ENCODE measurements at places on chromosomes 12 and 14. TPM values are rescaled to one million over a fixed set of nuclear protein-coding genes. Genes with fewer than 3 reads are reported as not detected.

DNA sequence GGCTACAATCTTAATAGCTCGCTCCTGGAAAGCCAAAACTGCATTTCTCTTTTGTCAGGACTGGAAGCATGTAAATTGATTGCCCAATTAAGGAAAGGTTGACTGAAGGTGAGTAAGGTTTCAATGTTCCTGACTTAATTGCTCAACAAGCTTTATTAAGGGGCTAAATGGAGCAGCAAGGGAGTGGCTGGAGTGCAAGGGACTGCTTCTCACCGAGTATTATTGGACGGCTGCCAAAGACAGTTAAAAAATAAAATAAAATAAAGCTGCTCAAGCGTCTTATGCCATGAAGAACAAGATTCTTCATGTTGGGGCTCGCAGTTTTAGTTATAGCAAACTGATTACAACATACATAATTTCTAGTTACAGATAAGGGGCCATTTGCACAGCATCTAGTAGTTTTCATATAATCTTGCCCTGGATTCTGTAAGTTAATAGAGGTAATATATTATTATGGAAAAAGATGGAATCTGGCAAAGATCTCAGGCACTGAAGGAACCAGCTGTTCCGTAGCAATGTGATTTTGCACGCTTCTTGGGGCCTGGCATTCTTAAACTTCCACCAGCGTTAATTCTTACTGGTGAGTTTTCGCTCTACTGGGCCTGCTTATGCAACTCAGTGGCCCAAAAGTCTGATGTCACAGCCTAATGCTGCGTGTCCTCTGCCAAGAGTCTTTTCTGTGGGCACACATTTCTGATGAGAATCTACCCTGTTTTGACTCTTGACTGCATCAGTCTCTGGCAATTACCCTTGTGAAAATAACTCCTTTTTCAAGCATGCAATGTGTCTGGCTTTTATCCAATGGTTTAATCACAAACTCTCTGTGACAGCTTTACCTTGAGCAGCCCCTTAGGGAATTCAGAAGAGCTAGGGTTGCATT is 108.5 kb downstream of the SLC38A1 start:
- DNase-seq: no peak

CCDC175 gene
- total RNA-seq: not detected

IGF1 gene
- 0.39 TPM for total RNA-seq

SAMD15 gene
- 3.3 TPM for total RNA-seq

DNA sequence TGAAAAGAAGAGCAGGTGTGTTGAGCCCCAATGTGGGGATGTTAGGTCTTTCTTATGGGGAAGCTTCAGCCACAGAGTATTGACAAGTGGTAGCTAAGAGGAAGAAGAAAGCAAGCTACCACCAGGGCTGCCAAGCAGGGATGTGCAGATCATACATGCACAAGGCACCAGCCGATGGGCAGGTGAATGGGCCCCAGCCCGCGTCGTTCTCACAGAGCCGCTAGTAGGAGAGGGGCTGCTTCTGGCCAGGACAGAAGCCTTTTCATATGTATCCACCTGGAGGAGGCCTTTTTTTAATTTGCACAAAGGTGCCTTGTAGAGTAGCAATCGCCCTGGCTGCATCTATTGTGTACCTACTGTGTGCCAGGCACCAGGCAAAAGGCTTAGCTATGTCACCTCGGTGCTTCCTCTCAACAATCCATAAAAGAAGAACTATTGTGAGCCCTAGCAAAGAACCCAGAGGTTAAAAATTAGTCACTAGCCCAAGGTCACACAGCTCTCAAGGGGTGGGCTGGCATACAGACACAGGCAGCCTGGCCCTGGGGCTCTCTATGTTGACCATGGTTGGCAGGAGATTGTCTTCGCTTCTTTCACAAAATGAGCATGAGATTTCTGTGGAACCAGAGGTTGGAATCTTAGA is 8.2 kb downstream of the NUAK1 start:
- DNase-seq: no peak

NELL2 gene
- total RNA-seq: 0.35 TPM

DNA sequence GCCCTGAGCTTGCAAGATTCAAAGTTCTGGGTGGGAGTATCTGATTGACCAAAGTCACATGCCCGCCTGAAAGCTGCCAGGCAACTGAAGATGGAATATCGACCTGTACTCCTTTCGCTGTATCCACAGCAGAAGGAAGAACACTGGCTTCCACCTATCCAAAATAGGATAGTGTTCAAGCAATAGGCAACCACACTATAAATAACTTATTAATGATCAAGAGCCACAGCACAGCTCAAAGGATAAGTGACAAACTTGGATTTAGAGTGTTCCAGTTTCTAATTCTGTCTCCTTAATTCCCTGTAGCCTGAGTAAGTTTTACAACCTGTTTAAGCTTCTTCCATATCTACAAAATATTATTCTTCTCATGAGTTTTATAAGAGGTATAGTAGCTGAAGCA is 89.9 kb downstream of the TAOK3 start:
- no peak for DNase-seq

DNA sequence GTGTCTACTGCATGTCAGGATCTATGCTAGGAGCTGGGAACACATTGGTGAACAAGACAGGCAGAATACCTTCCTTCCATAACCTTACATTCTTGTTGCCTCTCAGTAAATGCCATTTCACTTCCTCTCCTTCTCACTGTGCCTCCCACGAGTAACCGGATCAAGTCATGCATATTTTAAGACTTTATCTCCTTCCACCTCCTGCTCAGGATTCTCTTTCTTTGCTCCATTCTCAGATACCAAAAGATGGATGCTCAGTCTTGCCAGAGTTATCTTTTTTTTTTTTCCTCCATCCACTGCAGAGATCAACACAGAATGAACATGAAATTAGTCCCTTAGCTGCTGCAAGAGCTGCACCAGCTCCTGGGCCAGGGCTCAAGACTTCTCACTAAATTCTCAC is 20.0 kb upstream of the APPL2 start:
- DNase-seq: no peak

GRCh38 chr12:79692860-79693577 is 2.3 kb upstream of the PAWR start:
- no peak for DNase-seq

DNA sequence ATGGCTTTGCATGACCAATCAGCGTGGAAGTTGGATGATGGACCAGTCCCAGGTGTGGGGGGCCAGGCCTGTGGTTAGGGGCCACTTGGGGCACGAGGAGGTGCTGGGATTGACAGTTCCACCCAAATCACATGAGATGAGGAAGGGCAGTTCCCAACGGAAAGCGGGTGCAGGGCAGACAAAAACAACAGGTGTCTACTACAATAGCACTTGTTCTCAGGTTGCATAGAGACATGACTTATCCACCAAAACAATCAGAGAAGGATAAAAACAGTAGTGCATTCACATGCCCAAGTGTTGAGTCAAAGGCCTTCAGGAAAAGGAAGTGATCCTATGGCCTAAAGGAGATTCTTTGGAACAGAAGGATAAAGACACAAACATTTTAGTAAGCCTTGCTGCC is 14.6 kb upstream of the EIF2B2 start:
- peak; percentile 97 for DNase-seq

- DNase-seq: no peak
Observed at GRCh38 chr14:24317141-24317928, 6.0 kb downstream of the LTB4R start.

NGB gene
- not detected for total RNA-seq

NAA30 gene
- 18.0 TPM for total RNA-seq

DNA sequence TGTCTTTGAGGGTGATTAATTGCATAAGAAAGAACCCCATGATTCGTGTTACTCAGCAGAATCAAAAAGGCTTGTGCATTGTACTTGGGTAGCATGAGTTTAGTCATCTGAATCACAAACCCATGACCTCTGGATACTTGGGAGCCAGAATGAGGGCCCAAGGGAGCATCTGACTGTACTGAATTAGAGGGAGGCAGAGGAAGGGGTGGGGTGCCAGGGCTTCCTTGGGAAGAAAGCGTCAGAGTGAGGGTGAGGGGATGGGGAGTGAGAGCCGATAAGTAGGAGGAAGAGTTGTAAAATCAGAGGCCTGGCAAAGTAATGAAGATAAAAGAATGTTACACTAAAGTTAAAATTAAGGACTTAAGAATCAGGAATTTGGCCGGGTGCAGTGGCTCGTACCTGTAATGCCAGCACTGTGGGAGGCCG is 29.8 kb downstream of the GPRC5D start:
- DNase-seq: no peak

- no peak for DNase-seq
Observed at GRCh38 chr14:43039881-43040280, 1433.2 kb downstream of the LRFN5 start.

ATF7IP gene
- 41.8 TPM for total RNA-seq

GRCh38 chr12:26987634-26988424 is 26.4 kb downstream of the TM7SF3 start:
- DNase-seq: no peak

DNA sequence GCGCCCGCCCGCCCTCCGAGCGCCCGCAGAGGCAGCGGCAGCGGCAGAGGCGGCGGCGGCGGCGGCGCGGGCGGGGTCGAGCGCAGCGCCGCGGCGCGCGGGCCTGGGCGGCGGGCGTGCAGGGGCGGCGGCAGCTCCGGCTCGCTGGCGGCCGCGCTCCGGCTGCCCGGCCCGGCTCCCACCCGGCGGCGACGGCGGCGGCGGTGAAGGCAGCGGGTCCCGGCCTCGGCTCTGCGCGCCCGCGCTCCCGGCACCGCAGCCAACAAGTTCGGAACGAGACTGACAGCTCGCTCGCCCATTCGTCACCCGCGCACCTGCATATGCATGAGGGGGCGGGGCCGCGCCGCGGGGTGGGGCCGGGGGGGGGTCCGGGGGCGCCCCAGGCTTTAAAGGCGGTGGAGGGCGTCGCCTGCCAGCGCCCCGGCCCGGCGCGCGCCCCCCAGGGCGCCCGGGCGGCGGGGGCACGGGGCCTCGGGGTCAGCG is at the start of gene JAG2:
JAG2 (minus strand) TSS at position 281 of the 483 bp plus-strand sequence. CDS start 356 bp downstream, outside the sequence.
- no peak for DNase-seq

DNA sequence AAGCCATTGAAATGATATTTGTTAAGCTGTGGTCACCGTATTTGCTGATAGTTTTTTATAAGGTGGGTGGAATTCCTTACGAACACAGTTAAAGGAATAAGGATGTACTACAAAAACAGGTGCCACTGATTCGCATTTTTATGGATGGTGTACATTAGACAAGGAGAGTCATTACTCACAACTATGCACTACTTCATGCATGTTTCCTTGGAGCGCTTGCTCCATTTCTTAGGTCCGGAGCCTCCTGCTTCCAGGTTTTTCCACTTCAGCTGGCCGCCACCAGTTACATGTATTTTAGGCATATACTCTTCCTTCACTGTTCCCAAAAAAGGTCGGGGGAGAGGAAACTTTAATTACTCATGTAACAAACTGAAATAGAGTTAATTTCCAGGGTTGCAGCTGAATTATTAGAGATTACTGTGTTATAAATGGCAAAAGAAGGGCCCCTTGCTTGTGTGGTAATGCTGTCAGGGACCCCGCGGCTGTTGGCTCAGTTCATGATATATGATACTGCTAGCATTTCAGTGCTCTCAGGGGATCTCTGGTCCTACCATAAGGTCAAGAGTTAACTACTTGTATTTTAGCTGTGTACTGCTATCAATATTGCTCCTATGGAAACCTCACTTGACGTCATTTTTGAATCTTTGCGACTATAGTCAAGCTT is 454.7 kb downstream of the NPAS3 start:
- no peak for DNase-seq

DNA sequence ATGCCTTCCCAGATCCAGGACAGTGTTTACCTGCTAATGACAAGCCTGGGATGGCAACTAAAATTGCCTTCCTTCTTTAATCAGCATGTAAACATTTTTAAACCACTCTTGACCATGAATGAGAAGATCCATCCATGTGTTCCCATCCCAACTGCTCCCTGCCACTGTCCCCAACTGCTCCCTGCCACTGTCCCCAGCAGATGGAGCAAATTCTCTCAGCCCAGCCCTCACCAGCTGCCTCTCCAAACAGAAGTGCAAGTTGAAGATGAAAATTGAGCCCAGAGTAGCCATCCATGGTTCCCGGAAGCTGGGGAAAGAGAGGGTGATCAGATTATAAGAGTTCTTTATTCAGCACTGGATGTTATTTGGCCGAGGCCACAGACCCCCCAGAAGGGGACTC is 133.1 kb downstream of the SLC15A4 start:
- DNase-seq: no peak

DNA sequence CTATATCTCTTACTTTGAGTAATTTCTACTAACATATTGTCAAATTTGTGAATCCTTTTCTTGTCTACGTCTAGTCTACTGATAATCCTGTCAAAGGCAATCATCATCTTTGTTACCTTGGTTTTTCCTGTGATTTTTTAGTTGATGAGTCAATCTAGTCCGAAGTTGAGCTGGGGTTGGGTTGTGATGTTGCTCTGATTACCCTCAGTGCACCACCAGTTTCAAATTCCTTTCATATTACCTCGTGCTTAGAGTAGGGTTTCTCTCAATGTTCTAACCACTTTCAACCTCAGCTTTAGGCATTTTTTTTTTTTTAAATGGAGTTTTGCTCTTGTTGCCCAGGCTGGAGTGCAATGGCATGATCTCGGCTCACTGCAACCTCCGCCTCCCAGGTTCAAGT is 186.8 kb downstream of the BTG1 start:
- DNase-seq: no peak

C1S gene
- 0.64 TPM for total RNA-seq

CCDC38 gene
- total RNA-seq: not detected

ACVRL1 gene
- 933 TPM for total RNA-seq

DNA sequence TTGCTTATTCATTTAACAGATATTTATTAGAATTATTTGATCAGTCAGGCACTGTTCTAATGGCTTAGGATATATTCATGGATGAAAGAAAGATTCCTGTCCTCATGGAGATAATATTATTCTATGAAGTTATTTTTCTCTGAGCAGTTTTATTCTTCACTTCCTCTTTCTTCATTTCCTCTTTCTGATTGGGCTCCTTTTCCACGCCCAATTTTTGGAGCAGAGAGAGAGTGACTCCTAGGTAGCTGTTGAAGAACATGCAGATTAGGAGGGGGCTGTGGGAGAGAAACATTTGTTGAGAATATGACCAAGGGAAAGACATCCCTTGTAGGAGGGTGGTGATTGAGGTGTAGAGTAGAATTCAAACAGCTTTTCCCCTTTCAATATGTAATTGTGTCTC is 6.0 kb upstream of the YARS2 start:
- DNase-seq: no peak

LTB4R gene
- total RNA-seq: 7.9 TPM

- DNase-seq: no peak
Observed at GRCh38 chr14:21185491-21185890, 29.6 kb upstream of the OR5AU1 start.

CPNE6 gene
- not detected for total RNA-seq

- DNase-seq: no peak
Observed at GRCh38 chr14:82720431-82720830, 1186.8 kb upstream of the SEL1L start.

GRCh38 chr14:94974422-94974821 is 182.9 kb downstream of the DICER1 start:
- no peak for DNase-seq

GRCh38 chr14:91753501-91754128 is 21.7 kb upstream of the CATSPERB start:
- no peak for DNase-seq

DNA sequence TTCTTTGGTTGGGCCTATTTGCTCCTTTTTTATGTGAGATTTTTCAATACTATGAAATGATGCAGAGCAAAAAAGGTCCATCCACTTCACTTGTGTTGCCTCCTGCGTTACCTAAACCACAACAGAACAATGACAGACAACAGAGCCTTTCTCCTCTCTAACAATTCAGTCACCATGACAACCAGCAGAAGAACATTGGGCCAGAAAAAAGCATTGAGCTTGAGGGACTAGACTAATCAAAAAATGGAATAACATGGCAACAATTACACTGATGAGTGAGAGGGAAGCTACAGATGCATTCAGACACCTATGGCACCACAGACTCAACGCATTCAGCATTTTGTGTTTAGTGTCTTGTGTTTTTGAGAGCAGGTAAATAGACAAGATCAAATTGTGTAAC is 44.6 kb upstream of the PTCSC3 start:
- no peak for DNase-seq

TMEM119 gene
- not detected for total RNA-seq

KCNK10 gene
- total RNA-seq: not detected

RBP5 gene
- total RNA-seq: 5.5 TPM

All from glomerular endothelial cell (primary cell).